ENCODE measurements at places on chromosomes 7 and 10. TPM values are rescaled to one million over a fixed set of nuclear protein-coding genes. Genes with fewer than 3 reads are reported as not detected.

The TBX20 gene
- total RNA-seq, result not detected

The GNGT1 gene
- total RNA-seq, result not detected

The AOC1 gene
- not detected for total RNA-seq

The PTPN20 gene
- total RNA-seq, result 0.78 TPM

The CPA2 gene
- not detected for total RNA-seq

The FAM131B gene
- total RNA-seq, result 2.3 TPM

The EPHA1 gene
- total RNA-seq, result 1.2 TPM

The PNLIP gene
- total RNA-seq, result not detected

The NRG3 gene
- total RNA-seq, result not detected

The DNAJC12 gene
- total RNA-seq, result not detected

The ITPRID1 gene
- total RNA-seq, result not detected

The LGI1 gene
- not detected for total RNA-seq

GRCh38 chr7:35495377-35495776 lies 199.6 kb downstream of the HERPUD2 start:
- no peak for DNase-seq

- no peak for DNase-seq
Measured at GRCh38 chr7:106820321-106821217, 44.5 kb upstream of the PIK3CG start.

- no peak for DNase-seq
Measured at GRCh38 chr10:124083740-124084397, 9.5 kb downstream of the CHST15 start.

GRCh38 chr10:33214174-33214573 lies 120.3 kb downstream of the NRP1 start:
- DNase-seq, result no peak

DNA sequence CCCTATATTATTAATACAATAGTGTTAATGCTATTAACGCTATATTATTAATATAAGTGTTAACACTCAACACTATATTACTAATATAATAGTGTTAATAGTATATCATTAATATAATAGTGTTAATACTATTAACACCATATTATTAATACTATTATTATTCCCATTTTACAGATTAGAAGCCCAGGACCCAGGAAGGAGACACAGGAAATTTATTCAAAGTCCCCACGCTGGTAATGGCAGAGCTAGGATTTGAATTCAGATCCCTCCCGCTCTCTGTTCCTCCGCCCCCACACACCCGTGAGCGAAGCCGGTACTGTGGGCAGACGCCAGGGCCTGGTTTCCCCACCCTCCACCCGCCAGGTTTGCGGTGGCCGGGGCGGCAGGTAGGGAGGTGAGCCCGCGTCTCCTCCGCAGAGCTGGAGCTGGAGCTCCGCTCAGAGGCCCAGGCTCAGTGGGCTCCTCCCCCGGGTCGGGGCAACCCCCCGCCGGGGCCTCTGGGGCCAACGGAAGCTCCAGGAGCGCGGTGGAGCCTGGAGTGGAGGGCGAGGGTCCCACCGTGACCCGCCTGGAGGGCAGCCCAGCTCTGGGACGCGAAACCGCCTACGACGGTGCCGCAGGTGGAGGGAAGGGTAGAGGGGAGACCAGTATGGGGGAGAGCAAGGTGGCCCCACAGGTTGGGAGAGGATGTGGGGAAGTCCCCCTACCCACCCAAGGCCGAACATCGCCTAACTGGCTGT lies at the start of gene TMEM225B:
TSS of gene TMEM225B (plus strand) at position 506 of the 740 bp plus-strand sequence. CDS start 6,122 bp downstream, outside the sequence.
- DNase-seq, result no peak

- DNase-seq, result no peak
Measured at GRCh38 chr7:156780724-156781455, 112.1 kb downstream of the LMBR1 start.

GRCh38 chr7:79091661-79092060 lies 361.8 kb downstream of the MAGI2 start:
- no peak for DNase-seq

GRCh38 chr7:55110993-55111361 lies 92.2 kb downstream of the EGFR start:
- no peak for DNase-seq

DNA sequence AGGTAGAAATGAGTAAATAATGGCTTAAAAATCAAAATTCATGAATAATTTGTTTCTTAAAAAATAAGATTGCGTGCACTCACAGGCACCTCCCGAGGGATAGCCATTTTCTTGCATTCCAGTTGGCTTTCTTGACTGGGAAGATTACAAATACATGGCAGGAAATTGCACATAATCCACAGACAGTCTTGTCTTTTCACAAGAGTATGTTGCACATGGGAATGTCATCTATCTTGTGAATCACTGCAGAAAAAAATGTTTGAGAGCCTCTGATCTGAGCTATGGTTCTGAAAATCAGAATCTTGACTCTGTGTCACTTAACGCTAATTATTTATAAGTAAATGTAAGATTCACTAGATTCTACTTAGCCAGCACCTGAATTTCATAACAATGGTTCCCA lies 74.1 kb upstream of the PRKG1 start:
- DNase-seq, result no peak

- DNase-seq, result no peak
Measured at GRCh38 chr7:142696456-142697179, 52.7 kb upstream of the PRSS1 start.

DNA sequence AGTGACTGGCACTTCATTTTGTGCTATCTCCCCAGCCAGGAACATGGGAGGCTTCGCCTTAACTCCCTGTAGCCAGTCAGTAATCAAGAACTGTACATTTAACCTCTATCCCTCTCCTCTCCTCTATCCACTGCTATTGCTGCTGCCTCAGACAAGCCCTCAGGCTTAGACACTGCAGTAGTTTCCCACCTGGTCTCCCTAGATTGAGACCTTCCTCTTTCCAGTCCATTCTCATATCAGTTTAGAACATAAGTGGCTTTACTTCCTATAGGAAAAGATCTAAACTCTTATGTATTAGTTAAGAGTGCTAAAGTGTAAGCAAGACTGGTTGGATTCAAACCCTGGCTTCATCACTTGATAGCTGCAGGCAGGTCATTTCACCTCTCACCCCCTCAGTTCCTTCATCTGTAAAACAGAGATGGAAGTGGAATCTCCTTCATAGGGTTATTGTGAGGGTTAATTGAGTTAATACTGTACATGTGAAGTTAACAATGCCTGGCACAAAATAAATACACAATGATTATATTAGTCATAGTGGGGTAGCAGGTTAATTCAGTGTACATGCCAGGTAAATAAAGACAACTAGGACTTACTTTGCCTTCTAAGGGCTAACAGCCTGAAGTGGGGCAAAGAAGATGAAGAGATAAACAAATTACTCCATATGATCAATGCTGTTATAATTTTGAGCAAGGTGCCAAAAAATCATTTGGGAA lies 76.1 kb downstream of the ZNF277 start:
- no peak for DNase-seq

GRCh38 chr7:22791204-22792158 lies 31.2 kb downstream of the TOMM7 start:
- DNase-seq, result no peak

- no peak for DNase-seq
Measured at GRCh38 chr7:26627221-26627620, 237.2 kb downstream of the SKAP2 start.

GRCh38 chr7:116439841-116440549 lies 59.5 kb upstream of the CAV2 start:
- DNase-seq, result no peak

DNA sequence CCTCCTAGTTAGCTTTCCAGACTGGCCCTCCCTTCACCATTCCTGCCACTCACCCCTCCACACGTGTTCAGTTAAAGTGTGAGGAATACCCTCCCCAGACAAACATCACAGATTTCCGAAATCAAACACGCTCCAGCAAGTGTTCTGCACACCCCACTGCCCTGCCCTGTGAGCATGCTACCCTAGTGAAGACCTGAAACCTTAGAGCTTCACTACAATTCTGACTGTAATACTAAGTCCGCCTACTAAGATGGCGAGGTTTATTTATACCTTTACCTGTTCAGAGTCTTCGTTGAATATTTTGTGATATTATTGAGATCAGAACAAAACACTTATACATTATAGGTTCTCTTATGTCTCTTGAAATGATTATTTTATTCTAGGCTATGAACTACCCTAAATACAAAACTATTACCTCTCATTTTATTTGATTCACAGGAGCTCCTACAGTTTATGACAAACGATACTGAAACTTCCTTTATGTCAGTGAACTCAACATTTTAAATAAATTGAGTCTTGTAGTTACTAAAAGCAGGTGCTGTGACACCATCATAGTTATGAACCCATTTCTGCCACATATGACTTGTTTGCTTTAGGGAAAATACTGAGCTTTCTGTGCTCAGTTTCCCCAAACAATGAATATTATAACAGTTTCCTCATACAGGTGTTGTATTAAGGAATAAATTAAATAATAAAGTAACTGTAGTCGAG lies 8.6 kb downstream of the SCIN start:
- DNase-seq, result no peak

DNA sequence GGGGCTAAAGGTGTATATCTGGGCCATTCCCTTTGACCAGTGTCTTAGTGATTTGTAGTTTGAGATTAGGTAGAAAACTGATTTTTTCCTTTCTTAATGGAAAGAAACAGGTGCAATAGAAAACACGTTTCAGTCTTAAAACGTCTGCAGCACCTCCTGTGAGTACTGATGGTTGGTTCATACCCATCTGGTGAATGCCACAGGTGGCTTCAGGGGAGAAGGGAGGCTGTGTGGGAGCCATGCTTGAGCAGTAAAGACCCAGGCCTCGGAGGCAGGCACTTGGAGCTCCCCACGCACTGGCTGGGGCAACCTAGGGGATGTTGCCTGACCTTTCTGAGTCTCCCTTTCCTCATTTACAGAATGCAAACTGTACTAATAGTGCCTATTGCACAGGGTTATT lies 171.5 kb upstream of the GRB10 start:
- no peak for DNase-seq

GRCh38 chr7:112790586-112791003 lies 402 bp upstream of the TMEM168 start:
- DNase-seq, result no peak

GRCh38 chr7:1080921-1081255 lies 7.0 kb upstream of the GPER1 start:
- no peak for DNase-seq

GRCh38 chr7:103613655-103614642 lies 167.9 kb upstream of the SLC26A5 start:
- DNase-seq, result no peak

DNA sequence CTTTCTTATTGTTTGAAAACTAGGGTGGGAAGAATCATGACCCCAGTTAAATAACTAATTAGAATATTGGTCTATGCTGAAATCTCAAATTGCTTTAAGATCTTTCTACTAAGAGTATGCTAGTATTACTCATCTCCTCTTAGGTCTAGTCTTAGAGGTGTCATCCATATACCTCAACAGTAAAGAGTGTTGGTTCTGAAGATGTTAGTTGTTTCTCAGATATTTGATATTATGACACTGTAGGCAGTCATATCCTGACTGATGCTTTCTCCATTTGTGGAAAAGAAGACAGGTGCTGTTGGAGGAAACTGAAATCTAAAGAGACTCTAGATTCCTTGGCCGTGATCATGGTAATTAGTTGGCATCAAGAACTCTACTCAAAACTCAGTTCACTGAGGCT lies 21.2 kb downstream of the BPGM start:
- DNase-seq, result no peak

DNA sequence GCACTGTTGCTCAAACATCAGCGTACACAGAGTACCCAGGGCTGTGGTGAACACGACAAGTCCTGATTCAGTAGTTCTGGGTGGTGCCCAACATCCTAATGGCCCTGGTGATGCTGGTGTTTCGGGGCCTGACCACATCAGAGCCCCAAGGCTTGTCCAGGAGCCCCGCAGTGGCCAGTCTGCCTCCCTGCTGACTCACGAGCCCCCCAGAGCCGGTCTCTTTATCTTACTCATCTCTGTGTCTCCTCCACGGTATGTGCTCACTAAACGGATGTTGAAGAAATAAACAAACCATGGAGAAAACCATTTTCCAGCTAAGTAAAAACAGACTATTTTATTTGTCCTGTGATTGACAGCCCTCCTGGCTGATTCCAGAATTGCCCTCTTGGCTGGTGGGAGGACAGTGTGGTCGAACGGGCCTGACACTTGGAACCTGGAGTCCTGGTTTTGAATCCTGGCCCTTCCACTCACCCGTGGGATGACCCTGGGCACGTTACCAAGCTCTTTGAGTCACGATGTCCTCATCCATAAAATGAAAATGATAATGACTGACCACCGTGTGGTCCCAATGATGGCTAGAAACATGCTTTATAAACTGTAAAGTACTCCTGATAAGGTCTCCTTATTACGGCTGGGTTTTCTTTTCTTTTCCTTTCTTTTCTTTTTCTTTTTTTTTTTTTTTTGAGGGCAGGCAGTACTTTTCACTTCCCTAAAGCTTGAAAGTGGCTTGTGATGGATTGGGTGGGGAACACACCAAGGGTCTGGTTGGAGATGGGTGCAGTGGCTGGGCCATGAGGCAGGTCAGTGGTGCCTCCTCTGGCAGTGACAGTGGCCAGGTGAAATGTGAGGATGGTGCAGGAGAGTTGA lies 5.7 kb downstream of the HIP1 start:
- no peak for DNase-seq

- DNase-seq, result no peak
Measured at GRCh38 chr10:78549140-78549935, 515.7 kb downstream of the RPS24 start.

- DNase-seq, result no peak
Measured at GRCh38 chr10:122441961-122442360, 12.5 kb upstream of the ARMS2 start.

DNA sequence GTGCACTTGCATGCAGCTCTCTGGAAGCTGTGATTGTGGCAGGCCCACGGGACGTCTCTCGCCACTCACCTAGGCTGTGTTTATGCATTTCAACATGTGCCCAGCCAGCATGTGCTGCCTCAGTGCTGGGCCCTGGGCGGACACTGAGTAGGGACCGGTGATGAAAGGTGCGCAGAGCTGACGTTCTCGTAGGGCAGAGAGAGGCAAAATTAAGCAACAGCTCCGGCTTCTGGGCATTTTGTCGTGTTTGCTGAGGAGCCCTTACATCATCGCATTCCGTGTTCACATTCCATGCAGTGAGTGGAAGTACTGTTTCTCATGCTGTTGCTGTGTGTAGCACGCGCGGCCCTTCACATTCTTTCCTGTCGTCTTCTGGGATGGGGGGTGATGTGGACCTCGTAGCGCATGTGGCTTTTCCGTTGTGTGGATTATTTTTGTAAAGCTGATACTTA lies 50.5 kb downstream of the PRF1 start:
- DNase-seq, result no peak

All from natural killer cell (primary cell).